ENCODE measurements at places on chromosomes 11 and 22.

- peak; percentile 42 for DNase-seq
Observed at GRCh38 chr11:106398502-106399075, 321.1 kb downstream of the AASDHPPT start.

DNA sequence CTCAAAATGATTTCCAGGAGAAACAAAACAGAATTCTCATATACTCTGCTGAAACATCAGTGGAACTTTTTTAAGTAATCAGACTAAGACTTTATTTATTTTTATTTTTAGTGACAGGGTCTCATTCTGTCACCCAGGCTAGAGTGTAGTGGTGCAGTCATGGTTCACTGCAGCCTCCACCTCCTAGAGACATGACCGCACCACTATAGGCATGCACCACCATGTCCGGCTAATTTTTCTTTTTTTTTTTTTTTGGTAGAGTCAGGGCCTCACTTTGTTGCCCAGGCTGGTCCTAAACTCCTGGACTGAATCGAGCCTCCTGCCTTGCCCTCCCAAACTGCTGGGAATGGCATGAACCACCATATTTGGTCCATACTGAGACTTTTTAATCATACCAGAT is 42.9 kb downstream of the PRDM10 start:
- DNase-seq = no peak

DNA sequence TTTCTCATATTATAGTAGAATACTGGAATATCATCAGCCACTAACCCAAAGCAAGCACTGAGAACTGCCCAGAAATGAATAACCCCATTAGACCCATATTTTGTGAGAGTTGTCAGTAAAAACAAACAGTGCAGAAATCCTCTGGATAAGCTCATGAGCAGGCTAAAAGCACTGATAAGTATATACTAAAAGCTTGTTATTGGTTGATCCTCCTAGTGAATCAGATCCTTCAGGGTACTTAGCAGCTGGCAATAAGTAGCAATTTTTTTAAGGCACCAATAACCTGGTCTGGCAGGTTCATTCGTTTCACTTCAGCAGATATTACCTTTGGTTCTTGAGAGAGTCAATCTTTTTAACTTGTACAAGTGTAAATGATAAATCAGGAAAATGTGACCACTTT is 1.2 kb downstream of the NOX4 start:
- DNase-seq = no peak

- no peak for DNase-seq
Observed at GRCh38 chr22:20903093-20903492, 14.1 kb upstream of the CRKL start.

- no peak for DNase-seq
Observed at GRCh38 chr11:111691741-111692140, 74.4 kb downstream of the PPP2R1B start.

GRCh38 chr11:122205036-122205435 is 89.0 kb upstream of the BLID start:
- peak; percentile 50 for DNase-seq

DNA sequence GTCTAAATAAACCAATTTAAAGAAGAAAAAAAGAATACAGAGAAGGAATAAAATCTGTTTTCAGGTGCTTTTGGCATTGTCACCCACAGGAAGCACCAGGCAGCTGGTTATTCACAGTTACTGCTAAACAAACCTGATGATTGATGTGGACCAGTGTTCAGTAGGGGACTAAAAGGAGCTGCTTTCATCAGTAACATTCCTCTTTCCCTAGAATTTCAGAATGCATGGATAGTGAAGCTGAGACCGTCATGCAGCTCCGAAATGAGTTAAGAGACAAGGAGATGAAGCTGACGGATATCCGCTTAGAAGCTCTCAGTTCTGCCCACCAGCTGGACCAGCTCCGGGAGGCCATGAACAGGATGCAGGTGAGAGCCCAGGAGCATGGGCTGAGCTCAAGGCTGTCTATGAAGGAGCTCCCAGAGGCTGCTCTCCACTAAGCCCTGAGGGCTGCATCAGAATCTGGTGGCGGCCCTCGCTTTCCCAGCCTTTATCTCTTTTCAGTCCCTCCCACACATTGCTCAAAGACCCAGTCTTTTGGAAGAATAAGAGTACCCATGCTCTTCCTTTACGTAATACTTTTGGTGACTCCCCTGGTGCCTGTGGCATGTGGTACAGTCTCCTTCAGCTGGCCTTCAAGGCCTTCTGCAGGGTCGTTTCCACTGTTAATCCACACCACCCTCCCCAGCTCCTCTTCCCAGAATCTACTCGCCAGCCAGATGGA is 69.5 kb downstream of the DBX1 start:
- no peak for DNase-seq

Measured in fibroblast of skin of abdomen (primary cell).